ENCODE measurements at places on chromosomes 1 and 21.

- DNase-seq, result no peak
Measured at GRCh38 chr1:229557913-229558414, 543 bp downstream of the ABCB10 start.

DNA sequence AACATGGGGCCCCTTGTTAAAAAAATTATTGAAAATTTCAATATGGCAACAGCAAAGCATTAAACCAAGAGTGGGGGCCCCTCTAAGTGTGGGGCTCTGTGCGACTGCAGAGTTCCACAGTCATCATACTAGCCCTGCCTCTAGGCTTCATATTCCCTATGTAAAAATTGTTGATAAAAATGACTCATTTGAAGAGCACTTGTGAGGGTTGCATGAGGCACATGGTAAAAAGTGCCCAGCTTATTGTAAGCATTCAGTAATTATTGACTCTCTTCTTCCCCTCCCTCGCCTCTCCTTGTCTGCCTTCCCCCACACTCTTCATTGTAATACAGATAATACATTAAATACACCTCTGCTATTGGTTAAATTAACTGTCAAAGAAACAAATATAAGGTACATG, 86.7 kb upstream of the PTBP2 start:
- DNase-seq, result no peak

DNA sequence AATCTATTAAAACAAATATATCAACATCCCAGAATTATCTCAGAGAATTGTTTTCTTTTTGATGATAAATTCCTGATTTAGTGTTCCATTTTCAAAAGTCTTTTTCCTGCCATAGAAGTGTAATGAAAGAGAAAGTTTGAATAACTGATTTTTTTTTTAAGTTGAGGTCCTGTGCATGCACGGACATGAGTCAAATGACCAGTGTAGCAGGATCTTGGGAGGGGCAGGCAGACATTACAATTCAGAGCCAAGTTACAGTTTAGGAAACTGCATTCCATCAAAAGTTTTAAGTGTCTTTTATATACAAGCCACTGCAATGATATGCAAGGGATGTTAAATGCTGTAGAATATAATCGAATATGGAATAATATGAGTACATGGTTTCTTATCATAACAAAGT, 227.5 kb downstream of the HMCN1 start:
- DNase-seq, result no peak

DNA sequence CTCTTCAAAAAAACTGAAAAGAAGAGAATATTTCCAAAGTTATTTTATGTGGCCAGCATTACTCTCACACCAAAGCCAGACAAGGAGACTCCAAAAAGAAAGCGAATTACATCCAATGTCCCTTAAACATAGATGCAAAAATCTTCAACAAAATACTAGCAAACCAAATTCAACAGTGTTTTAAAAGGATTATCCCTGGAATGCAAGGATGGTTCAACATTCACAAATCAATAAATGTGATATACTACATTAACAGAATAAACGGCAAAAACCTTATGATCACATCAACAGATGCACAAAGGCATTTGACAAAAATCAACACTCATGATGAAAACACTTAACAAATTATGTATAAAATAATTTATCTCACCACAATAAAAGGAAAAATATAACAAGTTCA, 207.8 kb downstream of the DENND1B start:
- no peak for DNase-seq

DNA sequence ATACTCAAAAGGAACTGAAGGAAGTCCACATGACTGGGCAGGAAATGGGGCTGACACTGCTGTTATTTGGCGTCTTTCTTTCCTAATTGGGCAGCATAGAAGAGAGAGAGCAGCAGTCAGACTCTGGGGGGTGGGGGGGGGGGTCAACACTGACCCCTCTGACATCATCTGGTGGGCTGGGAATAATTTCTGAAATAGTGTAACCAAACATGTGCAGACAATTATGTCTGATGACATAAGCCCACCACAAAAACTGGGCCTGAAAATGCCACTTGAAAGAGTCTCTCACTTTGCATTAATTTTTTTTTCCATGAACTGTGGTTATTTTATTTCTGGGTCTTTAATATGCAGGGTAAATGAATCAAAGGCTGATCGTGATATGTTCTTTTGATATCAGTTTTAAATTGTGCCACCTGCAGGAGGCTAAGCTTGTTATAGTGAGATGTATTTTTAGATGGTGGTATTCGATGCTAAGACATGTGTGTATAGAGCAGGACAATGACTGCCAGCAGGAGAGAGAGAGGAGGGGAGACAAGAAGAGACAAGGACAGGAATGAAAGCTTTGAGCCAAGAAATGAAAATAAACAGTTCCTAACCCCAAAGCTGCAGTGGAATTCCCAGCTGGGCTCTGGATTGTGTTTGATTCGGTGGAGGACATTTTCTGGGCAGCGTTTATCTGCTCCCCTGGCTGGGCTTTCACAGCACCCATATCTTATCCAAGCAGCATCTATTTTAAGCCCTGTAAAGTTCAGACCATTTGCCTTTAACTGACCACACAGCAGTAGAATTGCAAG, 264.7 kb downstream of the PBX1 start:
- no peak for DNase-seq

GRCh38 chr1:1433804-1434130, 1.7 kb upstream of the VWA1 start:
- DNase-seq, result no peak

DNA sequence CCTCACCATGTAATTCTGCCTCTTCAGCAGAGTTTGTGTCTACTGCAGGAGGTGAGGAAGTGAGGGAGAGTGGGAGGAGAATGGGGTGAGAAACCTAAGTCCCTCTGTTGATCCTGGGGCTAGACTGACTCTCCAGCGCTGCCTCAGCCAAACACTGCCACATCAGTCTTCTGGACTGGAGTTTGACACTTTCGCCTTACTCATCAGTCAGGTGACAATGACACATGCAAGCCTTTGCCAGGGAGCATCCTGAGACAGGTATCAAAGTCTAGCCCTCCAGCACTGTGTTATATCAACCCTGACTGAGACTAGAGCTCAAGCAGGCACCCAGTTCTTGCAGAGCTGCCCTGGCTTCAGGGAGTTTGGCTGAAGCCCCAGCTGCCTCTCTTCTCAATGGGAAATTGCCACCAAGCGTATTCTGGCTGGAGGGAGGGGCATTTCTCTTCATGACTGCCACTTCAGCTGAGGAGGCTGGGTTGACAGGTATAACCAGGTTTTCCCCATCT, 33.3 kb upstream of the SUCO start:
- DNase-seq, result no peak

GRCh38 chr1:240280560-240281322, 189.1 kb downstream of the FMN2 start:
- DNase-seq, result no peak
